Fibroblast of pulmonary artery (primary cell): ENCODE measurements at places on chromosomes 4 and X.

- DNase-seq: no peak
These were observed 241.4 kb upstream of the RPS6KA3 start for GRCh38 chrX:20507901-20508620.

DNA sequence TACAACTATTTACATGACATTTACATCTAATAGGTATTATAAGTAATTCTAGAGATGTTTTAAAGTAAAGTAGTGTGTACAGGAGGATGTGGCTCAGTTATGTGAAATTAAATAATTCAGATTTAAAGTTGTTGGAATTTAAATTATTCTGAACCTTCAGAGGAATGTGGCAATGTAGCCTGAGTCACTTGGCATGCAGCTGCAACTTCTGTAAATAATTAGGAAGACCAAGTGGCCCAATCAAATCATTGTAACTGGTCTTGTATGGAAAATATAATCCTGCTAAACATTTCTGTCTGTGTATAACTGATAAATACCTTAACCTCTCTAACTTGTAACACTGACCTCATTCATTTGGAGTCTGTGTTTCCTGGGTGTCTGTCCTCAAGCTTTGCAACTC lies 828.9 kb downstream of the GLUD2 start:
- DNase-seq: peak; percentile 24

DNA sequence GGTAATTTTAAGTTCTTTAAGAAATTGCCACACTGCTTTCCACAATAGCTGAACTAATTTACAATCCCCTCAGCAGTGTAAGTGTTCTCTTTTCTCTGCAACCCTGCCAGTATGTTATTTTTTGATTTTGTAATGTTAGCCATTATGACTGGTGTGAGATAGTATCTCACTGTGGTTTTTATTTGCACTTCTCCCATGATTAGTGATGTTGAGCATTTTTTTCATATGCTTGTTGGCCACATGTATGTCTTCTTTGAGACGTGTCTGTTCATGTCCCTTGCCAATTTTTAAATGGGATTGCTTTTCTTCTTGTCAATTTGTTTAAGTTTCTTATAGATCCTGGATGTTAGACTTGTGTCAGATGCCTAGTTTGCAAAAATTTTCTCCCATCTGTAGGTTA lies 86.1 kb downstream of the BMP3 start:
- DNase-seq: no peak

- no peak for DNase-seq
These were observed 80.9 kb downstream of the LARP7 start for GRCh38 chr4:112717856-112718255.

DNA sequence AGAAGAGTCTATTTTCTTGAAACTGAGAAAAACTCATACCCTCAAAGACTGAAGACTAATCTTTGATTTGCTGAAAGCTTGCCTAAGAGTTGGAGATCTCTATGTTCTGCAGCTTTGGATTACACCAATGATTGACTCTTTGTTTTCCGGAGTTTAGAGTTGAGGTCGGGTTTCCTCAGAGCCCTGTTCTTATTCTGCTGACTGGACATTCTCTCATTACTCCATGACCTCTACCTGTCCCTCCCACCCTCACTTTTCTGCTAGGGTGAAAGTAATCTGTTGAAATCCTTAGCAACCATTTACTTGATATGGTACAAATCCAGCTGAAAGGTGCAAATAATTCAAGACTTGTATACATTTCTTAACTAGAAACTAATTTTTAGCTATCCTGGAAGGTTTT lies 421.5 kb upstream of the FRG1 start:
- DNase-seq: no peak

DNA sequence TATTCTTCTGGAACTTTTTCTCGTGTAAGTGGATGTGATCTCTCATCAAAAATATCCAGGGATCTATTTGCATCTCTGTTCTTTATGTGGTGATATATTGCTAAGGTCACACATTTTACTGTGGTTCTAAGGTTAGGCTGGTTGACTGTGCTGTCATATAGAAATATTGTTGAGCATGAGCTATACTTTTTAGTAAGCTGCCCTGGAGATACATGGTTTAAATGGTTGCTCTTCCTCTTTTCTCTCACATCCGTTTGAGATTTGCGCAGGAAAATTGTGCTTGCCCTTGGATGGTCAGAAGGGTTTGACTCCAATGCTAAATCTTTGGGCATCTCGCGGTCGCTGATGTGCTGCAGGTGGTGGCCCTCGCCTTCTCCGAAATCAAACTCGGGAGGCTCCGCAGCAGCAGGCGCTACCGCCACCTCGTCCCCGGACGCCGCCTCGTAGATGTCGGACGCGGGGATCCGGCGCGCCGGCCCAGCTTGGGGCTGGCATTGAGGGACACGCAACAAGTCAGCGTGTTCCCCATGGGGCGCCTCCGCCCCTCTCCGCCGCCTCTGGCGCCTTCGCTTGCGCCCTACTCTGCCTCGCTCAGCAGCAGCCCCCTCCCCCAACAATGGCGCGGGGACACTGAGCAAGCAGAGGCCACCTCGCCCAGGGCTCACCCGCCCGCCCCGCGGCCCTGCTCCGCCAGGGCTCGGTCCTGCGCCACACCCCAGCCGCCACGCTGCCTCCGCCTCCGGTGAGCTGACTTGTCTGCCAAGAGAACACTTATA lies 154.5 kb downstream of the MSN start:
- DNase-seq: no peak

GRCh38 chrX:39261446-39262147 lies 460.3 kb downstream of the MID1IP1 start:
- peak; percentile 44 for DNase-seq

- no peak for DNase-seq
These were observed 29.4 kb upstream of the NDP start for GRCh38 chrX:44002567-44002966.

DNA sequence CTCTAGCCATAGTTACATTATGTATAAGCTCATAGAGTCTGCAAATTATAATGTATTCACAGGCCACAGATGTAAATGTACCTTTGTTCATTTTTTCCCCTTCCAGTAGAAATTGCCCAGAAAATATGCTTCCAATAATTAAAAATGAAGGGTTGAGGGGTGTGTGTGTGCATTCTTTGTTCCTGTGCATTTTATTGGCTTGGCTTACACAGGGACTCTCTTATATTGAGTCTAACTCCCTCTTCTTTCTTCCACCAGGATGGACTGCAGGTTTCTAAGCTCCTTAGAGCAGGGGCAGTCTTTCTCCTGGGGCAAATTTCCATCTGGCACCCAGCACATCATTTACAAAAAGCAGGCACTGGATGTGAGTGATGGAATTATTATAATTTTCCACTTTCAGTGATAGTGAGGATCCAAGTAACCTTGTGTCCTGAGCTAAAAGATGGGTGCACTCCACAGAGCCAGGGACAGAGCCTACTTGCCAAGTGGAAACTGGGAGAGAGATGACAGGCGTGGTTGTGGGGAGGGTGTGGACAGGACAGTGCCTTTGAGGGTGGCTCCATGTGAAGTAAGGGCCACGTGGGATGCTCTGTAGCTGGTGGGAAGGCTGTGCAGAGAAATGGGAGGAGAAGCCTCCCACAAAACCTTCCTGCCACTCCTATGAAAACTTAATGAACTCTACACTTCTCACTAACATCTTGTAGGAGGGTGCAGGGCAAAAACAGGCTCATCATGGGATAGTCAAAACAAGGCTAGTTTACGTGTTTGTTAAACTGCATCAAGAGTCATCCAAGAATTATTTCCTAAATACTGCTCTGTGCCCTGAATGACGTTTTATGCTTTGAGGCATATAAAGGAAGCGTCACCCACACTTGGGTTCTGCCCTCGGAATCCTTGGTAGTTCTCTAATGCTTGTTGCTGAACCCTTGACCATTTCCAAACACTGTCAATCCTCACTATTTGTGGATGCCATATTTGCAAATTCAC lies 16.0 kb downstream of the IGFBP7 start:
- DNase-seq: peak; percentile 64

DNA sequence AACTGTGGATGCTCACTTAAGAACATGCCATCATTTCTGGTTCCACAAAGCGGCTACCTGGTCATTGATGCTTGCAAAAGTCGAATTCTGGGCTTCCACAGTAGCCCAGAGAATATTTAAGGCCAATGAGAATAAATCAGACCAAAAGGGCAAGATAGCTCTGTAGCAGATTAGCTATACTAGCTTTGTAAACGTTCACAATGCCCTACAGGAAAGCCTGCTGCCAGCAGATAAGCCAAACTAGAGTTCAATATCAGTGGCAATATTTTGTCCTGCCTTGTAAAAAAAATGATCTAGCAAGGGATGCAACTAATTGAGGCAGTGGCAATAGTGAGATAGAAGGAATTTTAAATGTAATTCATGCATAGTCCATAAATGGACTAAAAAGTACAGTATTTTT lies 387.7 kb upstream of the TEX13C start:
- DNase-seq: no peak

- DNase-seq: no peak
These were observed 94.9 kb downstream of the ENPP6 start for GRCh38 chr4:184122631-184123408.

- DNase-seq: no peak
These were observed 1.5 kb upstream of the EIF4E start for GRCh38 chr4:98930311-98930865.

DNA sequence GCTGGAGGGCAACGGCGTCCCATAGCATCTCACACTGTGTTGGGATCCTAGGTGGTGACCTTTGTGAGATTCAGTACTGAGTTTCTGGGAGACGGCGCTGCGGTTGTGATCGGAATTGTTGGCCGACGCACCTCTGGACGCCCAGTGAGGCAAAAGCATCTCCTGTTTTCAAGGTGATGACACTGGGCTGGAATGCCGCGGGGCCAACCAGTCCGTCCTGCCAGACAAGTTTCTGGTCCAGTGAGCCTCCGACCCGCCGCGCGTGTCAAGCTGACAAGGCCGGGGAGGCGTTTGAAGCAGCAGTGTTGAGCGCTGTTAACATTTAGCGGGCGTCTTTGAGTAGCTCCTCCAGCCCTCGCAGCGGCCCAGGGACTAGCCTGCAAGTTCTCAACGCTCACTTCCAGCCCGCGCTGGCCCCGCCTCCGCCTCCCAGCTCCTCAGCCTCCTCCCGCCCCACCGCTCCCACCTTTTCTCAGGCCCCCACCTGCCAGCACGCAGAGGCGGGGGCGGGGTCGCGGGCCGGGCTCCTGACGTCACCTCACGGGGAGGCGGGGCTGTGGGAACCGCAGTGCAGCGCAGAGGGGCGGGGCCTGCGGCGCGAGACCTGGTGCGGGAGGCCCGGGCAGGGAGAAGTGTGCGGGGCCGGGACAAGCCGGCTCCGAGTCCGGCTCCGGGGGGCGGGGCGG lies 482 bp upstream of the CDS1 start:
- peak; percentile 46 for DNase-seq

GRCh38 chrX:38347136-38347535 lies 5.3 kb upstream of the OTC start:
- DNase-seq: peak; percentile 94

DNA sequence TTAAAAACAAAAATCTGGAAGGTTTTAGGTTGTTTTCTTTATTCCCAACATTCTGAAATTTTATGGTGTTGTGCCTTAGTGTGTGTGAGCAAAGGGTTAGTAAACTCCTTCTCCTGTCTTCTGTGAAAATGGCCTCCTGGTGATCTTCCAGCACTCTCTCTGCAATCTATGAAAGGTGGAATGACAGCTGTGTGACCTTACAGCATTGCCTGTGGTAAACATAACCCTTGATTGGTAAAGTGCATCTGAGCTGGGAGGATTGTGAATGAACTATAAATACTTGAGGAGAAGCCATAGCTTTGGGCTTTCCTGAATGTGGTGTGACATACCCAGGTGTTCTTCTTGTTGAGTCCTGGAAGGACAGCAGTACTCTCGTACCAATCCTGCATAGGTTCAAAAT lies 10.0 kb downstream of the ART3 start:
- DNase-seq: no peak

GRCh38 chrX:2398064-2398656 lies 102.6 kb downstream of the DHRSX start:
- peak; percentile 58 for DNase-seq

DNA sequence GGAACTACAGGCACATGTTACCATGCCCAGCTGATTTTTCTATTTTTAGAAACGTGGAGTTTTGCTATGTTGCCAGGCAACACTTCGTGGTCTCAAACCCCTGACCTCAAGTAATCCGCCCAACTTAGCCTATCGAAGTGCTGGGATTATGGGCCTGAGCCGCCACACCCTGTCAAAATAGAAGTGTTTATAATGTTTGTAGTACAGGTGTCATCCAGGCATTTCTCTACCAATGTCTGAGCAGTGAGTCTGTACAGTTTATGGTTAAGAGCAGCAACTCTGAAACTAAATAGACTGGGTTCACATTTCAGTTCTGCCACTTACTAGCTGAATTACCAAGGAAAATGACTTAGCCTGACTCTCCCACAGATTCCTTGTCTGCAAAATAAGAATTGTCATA lies 460.4 kb upstream of the GALNT7 start:
- DNase-seq: no peak

GRCh38 chr4:78002260-78002659 lies 54.9 kb upstream of the FRAS1 start:
- DNase-seq: peak; percentile 5

- DNase-seq: peak; percentile 91
These were observed 19.1 kb downstream of the CD99 start for GRCh38 chrX:2710041-2710840.

- peak; percentile 52 for DNase-seq
These were observed 2304.0 kb downstream of the ARAP2 start for GRCh38 chr4:33940281-33940680.

DNA sequence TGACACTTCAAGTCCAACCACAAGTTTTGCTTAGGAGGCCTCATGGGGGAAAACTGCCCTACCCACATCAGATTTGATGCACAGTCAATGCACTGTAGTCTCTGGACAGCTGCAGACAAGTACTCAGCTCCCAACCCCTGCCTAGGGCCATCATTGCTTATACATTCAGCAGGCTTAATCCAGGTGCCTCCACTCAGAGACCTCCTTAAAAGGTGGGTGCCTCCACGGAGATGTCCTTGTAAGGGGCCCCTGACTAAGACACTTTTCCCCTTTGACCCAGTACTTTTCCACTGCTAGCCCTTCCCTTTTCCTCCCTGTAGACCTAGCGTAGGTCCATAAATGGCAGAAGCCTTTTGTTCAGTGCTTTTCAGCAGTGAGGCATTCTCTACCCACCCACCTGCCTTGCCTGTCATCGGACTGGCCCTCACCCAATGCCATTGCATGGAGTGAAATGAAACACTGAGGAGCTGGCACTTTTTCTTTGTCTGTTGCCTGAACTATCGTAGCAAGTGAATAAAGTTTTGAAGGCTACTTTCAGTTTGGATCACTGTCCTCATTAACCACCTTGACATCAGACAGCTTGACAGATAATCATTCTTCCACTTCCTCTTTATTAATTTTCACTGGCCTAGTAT lies 23.8 kb upstream of the PLK4 start:
- DNase-seq: peak; percentile 87

DNA sequence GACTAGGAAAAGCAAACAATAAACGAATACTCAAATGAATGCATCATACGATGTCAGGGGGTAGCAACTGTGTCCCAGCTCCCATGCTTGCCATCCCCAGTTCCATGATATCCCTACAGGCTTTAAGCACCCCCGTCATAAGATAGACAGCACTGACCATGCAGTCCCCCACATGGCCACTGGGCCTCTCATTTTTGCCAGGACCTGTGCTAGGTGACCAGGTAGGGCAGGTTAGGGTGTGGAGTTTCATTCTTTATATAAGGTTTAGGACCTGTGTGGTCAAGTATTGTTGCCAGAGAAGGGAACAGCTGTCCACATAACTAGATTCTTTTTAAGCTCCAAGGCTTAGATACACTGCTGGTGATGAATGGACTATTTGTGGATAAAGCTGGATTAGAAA lies 9.7 kb downstream of the PPEF2 start:
- no peak for DNase-seq

GRCh38 chr4:140061194-140061593 lies 92.8 kb downstream of the MAML3 start:
- peak; percentile 56 for DNase-seq

- DNase-seq: no peak
These were observed 204.6 kb downstream of the TENM3 start for GRCh38 chr4:182447767-182448280.
